ENCODE measurements at places on chromosomes 7 and 10.

DNA sequence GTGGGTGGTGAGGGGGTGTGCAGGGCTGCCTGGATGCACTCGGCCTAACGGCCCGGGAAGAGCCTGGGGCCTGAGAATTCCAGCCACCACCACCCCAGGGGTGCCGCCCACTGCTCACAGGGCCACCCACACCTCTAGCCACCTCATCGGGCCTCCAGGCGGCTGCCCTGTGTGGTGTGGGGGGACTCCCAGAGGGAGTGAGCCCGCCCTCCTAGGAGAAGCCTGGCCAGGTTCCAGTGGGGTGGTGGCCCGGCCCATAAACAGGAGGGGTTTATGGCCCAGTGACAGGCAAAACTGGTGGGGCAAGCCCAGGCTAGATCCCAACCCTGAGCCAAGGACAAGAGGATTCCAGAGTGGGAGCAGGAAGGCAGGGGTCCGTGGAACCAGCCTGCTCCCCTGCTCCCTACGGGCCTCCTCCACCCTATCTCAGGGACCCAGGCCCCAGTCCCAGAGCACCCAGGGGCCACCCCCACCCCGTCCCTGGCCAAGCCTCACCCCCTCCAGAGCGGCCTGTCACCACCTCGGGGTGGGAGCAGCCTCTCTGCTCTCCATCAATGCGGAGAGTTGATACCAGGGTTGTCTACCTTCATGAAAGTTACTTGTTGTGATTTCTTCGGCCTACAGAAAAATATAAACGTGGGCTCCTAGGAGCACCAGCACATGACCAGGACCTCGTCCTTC lies 20.2 kb upstream of the PDGFA start:
- no peak for DNase-seq

DNA sequence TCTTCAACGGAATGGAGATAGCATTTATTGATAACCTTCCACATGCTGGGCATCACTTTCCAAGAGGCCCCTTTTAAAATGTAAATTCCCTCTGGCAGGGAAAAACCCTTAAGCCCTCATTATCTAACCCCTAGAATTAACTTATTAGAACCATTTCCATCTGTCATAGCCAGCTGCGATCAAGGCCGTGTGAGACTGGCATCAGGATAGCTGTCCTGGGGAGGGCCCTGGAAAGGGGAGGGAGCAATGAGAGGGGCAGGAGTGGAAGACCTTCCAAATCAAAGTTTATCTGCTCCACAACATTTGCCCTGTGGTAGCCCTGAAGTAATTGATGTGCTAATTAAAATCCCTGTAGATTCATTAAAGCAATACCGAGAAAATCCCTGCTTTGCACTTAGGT lies 45.0 kb upstream of the JAZF1 start:
- DNase-seq = no peak

- DNase-seq = peak; percentile 7
These were observed 6.7 kb upstream of the PAXIP1 start for GRCh38 chr7:155009570-155010157.

DNA sequence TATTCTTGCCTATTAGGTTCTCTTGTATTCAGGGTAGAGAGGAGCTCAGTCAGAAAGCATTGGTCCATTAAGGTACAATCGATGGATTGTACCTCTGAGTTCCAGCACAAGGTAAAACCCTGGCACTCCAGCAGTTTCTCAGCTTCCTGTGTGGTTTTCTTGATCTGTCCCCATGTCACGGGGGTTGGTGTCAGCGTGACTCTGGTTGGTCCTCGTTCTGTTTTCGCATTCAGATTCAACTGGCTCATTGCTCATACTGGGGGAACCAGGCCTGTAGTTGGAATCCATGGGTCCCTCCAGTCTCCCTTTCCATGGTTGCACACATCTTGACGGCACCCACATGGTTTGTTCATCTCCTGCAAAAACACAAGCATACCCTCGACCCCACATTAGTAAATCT lies 32.7 kb upstream of the RASGEF1A start:
- DNase-seq = peak; percentile 35

- DNase-seq = no peak
These were observed 87.0 kb downstream of the SUGCT start for GRCh38 chr7:40221836-40222235.

DNA sequence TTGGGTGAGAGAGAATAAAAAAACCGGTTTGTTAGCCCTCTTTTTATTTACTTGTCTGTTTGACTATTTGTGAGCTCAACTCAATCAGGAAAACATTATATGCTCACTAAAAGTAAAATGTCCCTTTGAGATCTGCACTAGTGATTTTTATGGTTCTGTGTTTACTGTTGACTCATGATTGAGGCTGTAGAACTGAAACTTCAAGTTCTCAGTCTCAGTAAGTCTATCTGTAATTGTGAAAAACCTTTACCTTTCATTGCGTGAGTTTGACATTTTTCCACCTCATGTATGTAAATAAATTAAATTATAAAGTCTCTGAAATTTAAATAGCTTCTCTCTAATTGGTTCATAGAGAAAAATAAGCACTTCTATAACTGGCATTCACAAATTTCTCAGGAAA lies 17.0 kb upstream of the CASD1 start:
- DNase-seq = no peak

DNA sequence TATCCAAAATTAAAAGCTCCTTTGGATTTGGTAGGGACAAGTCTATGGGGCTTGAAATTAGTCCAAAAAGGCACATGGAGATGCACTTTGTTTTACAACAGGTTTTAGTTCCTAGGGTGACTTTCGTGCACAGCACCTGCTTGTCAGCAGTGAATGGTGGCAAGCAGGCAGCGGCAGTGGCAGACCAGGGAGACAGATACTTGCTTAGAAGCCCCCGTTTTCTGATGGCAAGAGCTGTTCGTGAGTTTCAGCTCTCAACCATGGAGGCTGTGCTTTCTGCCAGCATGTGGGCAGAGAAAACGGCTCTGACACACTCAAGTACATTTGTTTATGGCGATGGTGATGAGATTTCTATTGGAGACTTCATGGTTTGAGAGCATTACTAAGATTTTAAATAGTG lies 61.7 kb upstream of the SHH start:
- no peak for DNase-seq

GRCh38 chr10:43415544-43415943 lies 6.6 kb upstream of the HNRNPF start:
- DNase-seq = no peak

DNA sequence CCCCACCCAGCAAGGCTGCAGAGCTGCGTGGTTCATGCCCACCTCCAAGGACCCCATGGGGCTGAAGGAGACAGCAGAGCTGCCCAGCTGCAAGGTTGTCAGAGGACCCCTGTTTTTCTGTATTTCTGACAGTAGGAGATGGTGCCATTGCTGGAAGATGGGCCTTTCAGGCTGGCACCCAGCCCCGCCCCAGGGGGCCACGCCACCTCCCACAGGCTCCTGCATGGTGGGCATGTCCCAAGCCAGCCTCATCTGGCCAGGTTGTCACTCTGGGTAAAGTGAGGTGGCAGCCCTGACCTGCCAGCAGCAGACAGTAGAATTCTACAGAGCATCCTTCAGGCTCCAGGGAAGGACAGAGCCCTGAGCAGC lies 75.5 kb upstream of the RET start:
- DNase-seq = no peak

DNA sequence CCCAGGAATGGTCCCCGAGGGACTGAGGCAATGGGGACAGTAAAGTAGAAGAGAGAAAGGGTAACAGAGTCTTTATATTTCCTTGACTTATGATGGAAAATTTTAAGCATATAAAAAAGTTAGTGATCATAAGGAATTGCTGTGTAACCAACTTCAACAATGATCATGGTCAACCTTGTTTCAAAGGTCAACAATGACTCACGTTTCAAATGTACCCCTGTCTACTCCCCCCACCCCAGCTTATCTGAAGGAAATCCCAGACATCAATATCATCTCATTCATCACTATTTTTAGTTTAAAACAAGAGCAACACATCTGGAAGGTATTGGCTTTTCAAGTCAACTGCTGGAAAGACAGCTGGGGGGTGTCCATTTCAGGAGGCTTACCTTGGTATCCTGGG lies 92.9 kb downstream of the SMURF1 start:
- no peak for DNase-seq

- DNase-seq = no peak
These were observed 12.5 kb upstream of the POM121L12 start for GRCh38 chr7:53022893-53023292.

DNA sequence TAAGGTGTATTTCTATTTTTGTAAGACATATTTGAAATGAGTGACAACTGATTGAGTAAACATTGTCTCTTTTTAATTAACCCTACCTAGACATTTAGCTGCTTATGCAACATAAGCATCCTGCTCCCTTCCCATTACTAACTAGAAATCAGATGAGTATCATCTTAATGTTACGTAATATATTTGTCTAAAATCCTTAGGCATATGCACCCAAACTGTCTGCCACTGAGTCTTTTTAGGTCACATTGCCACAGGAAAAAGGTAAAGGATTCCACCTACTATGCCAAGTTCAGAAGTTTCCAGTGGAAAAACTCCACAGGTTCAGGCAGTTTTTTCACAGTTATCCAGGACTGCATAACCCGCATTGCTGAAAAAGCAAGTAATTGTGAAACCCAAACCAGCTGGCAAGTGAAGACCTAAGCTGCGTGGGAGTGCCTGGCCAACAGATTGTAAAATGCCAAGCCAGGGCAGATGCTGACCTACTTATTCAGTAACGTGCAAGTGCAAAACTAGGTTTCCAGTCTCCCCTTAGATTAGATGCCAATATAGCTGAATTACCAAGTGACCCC lies 983.7 kb downstream of the GATA3 start:
- DNase-seq = no peak

DNA sequence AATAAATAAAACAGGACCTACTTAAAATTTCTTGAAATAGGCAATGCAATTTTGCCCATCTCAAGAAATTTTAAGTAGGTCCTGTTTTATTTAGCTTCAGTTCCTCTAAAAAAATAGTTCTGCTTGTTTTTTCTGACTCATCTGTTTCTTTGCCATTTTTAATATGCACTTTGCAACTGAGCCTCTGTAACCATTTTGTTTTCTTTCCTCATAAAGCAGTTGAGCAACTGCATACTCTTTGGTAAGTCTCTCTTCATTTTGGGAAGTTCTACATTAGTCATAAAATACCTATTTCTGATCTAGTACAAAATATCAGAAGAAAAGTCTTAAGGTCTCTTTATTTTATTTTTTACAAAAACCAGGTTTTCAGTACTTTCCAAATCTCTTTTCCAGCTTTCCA lies 18.0 kb downstream of the TAS2R40 start:
- no peak for DNase-seq

DNA sequence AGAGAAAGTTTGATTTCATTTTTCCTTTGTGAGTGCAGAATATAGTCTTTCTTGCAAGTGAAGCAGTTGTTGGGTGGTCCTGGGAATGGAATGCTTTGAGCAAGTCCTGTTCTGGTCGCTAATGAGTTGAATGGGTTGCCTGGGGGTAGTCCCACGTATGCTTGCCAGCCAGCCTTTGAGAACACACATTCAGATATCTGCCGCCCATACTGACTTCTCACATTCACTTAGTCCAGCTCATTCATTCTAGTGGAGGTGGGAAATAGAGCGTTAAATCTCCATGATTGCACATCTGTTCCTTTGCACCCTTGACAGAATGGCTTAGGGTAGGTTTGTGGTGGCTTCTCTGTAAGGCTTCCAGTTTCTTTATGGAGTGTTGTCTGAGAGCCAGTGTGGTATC lies 256.6 kb downstream of the SORCS3 start:
- no peak for DNase-seq

DNA sequence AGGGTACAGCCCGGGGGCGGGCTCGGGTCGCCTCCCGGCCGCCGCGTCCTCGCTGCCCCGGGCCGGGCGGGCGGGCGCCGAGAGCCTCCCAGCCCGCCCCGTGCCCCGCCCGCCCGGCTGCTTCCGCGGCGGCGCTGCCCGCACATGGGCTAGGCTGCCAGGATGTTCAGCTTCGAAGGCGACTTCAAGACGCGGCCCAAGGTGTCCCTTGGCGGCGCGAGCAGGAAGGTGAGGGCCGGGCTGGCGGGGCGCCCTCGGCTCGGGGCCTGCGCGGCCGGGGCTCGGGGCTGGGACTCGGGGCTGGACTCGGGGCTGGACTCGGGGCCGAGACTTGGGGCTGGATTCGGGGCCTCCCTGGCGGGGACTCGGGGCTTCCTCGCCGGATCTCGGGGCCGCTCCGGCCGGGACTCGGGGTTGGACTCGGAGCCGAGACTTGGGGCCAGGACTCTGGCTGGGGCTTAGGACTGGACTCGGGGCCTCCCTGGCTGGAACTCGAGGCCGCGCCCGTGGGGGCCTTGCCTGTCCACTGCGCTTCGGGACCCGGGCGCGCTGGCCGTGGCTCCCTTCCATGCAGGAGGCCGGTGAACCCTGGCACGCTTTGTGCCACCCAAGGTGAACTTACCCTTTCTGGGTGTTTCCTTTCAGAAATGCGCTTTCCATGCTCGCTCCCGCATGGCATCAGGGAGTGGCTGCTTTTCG lies 534 bp downstream of the UBE3C start:
- peak; percentile 42 for DNase-seq

DNA sequence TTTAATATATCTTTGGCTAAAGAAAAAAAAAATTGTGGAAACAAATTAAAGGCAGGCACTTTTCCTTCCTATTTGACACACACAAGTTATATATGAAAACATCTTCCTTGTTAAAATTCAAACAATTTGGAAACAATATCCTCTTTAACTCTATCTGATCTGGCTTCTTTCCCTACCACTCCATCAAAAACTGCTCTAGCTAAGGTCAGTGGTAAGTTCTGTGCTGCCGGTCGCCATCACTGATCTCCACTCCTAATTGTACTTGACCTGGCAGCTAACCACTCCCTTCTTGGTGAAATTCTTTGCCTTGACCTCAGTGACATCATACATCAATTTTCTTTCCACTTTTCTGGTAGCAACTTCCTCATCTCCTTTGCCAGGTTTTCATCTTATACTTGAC lies 47.9 kb upstream of the MRLN start:
- no peak for DNase-seq

GRCh38 chr7:133051066-133051465 lies 30.8 kb downstream of the CHCHD3 start:
- DNase-seq = no peak

DNA sequence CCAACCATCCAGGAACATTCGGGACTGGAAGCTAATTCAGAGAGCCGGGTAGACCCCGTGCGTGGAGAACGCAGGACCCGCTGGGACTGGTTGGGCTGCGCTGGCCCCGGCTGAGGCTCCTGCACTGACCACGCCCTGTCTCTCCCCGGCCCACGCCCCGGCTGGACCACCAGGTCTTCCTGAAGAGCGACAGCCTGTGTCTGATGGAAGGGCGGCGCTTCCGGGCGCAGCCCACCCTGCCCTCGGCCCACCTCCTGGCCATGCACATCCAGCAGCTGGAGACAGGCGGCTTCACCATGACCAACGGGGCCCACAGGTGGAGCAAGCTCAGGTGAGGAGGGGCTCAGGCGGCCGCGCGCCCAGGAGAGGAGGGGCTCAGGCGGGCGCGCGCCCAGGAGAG lies 10.2 kb upstream of the UTF1 start:
- DNase-seq = no peak

DNA sequence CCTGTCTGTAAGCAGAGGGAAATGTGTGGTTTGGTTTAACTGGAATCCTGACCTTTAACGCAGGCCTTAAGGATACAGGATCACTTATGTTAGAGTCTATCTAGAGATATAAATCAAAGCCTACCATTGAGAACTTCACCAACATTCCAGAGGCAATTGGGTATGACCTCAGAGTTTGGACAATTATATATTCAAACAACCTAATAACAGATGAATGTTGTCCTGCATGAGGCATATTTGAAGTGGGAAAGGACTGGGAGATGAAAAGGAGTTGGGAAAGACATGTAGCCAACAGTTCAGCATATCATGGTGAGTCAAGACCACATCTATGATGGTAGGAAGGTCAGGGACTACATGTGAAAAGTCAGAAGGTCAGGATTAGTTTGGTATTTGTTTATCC lies 274.2 kb downstream of the DOCK4 start:
- DNase-seq = no peak

Measured in activated CD4-positive, alpha-beta T cell treated with anti-CD3 and anti-CD28 coated beads, Interleukin-2, amount 50 U/mL, for 4 hours (primary cell).